ENCODE measurements at places on chromosomes 5 and 9.
A peak's percentile ranks its signal among the peaks of the same experiment; 100 is the strongest.

GRCh38 chr9:37033141-37033540 is 927 bp downstream of the PAX5 start:
- no peak for DNase-seq

DNA sequence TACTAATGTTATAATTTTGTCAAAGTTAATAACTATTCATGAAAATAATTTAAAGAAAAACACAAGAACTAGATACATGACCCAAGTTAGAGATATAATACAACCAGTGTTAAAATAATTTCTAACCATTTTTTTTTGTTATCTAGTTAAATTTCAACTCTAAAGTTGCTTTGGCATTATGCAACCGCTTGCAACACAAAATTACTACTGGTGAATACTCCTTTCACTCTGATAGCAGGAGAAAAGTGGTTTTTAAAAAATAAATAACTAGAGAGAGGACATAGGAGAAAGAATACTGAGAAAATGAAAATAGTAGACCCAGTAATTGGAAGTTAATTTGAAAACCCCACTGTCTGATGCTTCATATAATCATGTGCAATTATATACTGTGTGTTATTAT is 622.4 kb upstream of the GRIN3A start:
- DNase-seq = no peak

- peak; percentile 53 for DNase-seq
Observed at GRCh38 chr9:34994260-34994899, 4.8 kb downstream of the DNAJB5 start.

DNA sequence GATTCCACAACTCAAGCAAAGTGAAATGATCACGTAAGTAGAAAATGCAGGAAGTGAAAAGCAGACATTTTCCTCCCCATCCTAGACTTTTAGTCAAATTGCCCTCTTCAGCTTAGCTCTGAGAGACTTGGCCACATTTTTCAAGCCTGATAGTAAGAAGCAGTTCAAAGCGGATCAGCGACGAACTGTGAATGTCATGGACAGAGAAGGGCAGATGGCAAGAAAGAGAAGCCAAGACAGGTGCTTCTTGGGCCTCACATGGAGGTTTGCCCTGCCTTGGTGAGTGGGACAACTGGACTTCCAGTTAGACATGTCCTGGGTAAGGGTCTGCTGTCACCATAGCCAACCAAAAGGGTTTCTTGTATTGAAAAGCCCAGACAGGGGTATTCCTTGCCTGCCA is 291.5 kb downstream of the MED10 start:
- no peak for DNase-seq

GRCh38 chr9:27414220-27414761 is 109.8 kb upstream of the IFNK start:
- DNase-seq = no peak

Data from activated effector memory CD4-positive, alpha-beta T cell treated with anti-CD3 and anti-CD28 coated beads, Interleukin-2, amount 50 U/mL, for 16 hours (primary cell).